Activated CD4-positive, alpha-beta T cell treated with anti-CD3 and anti-CD28 coated beads, Interleukin-2, amount 50 U/mL, for 1 hour (primary cell): ENCODE measurements at places on chromosomes 5 and 9.

DNA sequence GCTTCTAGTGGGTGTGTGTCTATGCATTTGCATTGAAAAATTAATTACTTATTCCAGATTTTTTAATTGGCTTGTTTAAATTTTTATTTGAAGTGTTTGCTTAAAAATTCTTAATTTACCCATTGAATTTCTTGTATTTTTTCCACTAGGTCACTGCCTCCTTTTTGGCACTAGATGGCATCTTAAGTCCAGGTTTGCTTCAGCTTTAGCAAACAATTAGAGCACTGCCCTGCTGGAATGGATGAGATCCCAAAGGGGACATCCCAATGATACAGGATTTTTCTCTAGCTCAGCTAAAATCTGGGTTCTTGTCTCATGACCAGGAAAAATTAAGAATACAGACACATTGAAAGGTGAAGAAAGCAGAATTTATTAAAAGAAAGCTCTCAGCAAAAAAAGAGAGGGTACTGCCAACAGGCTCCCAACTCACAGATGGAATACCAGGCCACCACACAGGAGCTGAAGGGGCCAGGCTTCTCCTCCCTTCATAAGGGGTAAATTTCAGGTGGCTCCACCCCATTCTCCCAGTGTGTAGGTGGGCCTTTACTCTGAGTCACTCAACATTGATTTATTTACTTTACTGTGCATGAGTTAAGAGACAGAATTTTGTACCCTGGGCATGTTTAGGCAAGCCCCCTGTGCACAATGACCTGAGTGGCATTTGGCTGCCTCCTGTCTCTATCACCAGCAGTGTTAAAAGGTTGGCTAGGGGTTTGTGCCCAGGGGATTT is 532.4 kb downstream of the ANXA1 start:
- DNase-seq, result no peak

DNA sequence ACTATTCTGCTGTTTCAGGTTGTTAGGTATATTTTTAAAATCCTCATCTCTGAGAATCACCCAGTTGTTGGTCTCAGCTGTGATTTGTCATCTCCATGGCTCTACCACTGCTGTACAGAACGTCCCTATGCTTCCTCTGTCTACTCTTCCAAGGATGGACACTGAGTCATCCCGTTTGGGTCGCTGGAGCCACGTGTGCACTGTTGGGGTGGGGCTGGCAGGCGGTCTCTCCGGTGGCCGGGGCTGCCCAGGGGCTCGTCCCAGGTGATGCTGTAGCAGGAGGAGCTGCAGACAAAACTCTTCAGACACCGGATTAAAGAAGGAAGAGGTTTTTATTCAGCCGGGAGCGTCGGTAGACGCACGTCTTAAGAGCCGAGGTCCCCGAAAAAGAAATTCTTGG is 16.9 kb downstream of the LCN9 start:
- no peak for DNase-seq

DNA sequence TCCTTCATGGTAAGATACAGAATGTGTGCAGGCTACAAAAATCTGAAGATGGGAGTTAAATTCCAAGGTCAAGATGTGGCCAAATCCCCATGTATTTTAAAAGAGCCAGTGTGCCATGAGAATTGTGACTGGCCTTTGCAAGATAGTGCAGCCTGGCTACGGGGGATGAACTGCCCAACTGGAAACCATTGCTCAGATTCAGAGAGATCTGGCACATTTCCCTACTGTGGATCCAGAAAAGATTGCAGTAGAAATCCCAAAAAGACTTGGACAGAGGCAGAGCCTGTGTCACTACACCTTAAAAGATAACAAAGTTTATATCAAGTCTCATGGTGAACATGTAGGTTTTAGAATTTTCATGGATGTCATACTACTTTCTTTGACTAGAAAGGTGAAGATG is 26.2 kb downstream of the SLC12A2 start:
- no peak for DNase-seq

DNA sequence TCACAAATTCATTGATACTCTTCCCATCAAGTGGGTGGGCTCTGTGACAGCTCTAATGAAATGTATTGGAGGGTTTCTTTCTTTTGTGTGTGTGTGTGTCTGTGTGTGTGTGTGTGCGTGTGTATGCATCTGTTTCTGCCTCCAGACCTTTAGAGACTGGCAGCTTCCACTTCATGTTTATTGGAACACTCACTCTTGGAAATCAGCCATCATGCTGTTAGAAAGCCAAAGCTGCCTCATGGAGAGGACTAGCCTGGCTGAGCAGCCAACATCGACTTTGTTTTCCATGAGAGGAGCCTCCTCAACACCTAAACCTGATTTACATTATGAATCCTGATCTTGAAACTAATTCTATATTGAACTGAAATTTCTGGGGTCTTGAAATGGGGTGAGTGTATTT is 128.5 kb upstream of the FAM174A start:
- no peak for DNase-seq

DNA sequence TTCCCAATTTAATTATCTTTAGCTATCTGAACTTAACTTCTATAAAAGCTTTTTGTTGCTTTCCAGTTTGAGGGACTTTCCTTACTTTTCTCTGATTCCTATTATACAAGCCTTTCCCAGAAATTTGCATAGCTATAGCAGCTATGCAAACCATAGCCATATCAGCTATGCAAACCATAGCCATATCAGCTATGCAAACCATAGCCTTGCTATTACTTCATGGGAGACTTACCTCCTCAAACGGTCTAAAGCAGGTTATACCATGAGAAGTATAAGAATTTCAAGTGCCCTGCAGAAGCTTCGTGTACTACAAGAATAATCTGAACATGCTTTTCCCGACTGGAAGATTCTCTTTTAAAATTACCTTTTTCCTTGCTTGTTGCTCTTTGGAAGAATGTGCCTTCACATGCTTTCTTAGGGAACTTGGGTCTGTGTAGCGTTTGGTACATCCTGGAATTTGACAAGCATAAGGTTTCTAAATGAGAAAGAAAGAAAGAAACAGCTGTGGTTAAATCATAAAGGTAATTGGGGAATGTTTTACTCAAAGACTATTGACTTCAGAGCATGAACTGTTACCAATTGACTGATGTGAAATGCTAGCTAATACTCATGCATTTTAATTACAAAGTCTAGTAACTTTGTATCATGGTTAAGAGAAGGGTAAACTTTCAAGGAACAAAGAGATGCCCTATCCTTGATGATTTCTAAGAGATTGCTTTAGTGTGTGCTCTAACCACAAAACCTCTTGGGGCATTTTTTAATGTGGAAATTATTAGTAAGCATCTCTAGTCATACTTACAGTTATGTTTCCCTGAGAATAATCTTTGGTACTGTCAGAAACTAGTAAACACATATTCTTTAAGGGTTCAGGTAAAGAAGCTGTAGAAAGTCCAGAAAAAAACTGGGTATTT is 367.6 kb downstream of the GLIS3 start:
- DNase-seq, result no peak

GRCh38 chr5:143775258-143775657 is 36.7 kb upstream of the HMHB1 start:
- no peak for DNase-seq

DNA sequence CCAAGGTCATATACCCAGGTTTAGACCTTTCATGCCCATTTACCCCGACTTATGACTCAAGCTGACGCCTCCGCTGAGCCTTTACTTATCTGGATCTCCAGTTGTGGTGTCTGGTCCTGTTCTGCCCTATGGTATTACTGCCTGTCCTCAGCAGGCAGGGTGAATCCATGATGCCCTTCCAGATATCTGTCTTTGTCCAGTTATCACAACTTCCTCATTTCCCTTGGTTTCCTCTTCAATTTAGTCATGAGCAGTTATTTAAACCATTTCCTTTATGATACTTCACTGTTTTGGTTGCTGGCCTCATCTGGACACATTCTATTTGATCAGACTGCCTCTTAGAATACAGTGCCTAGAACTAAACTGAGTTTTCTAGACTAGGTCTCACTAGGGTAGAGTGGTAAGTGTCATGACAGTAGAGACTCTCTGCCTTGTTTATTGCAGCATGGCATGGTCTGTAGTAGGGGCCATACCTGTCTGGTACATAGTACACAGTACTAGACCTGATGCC is 93.3 kb downstream of the MELK start:
- DNase-seq, result no peak

- DNase-seq, result no peak
Measured at GRCh38 chr9:18045326-18045725, 428.6 kb upstream of the ADAMTSL1 start.

DNA sequence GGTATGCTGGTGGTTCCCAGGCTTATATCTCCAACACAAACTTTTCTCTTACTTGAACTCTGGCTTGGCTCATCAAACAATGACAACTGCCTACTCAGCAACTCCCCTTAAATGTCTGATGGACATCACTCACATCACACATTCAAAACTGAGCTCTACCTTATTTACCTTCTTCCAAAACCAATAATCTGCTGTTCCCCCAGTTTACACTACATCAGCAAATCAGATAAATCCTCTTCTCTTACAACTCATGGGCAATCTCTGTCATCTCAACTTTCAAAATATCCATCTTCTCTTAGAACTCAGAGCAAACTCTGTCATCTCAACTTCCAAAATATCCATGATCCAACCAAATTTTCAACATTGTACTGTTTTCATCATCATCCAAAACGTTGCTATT is 2347.9 kb upstream of the ACO1 start:
- no peak for DNase-seq

DNA sequence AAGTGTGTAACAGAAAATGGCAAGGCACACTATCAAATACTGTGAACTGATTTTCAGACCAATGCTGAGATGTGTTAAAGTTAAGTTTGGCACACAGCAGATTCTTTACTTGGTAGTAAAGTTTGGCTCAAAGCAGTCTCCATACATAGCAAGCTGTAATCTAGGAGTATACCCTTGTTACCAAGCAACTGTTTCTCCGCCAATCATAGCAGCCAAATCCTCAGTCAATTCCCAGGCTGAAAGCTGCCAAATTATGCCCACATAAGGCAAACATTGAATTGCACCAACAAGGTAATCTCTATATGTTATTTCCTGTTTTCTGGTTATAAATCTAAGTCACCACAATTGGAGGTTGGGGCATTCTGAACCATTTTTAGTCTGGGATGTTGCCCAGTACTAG is 345.7 kb downstream of the DEPDC1B start:
- no peak for DNase-seq

GRCh38 chr9:95273369-95274022 is 44.0 kb downstream of the FANCC start:
- DNase-seq, result no peak

DNA sequence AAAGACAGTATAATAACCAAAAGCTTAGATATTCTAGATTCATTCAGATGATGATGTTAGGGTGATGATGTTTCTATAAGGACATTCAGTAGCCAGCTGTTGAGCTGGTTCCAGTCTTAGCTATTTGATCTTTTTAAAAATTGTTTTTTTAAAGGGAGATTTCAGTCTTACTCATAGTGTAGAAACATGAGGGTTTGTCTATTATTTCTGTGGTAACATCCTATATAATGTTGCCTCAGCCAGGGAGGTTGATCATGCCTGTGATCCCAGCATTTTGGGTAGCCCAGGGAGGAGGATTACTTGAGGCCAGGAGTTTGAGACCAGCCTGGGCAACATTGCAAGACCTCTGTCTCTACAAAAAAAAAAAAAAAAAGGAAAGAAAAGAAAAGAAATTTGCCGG is 167.8 kb downstream of the DOCK2 start:
- DNase-seq, result no peak

- DNase-seq, result no peak
Measured at GRCh38 chr9:89243296-89244061, 64.9 kb upstream of the SHC3 start.

GRCh38 chr5:148382961-148383360 is 797 bp upstream of the FBXO38 start:
- no peak for DNase-seq

GRCh38 chr5:56389261-56389660 is 156.1 kb upstream of the ANKRD55 start:
- no peak for DNase-seq

GRCh38 chr5:139371482-139372435 is 11.3 kb downstream of the SLC23A1 start:
- DNase-seq, result no peak

DNA sequence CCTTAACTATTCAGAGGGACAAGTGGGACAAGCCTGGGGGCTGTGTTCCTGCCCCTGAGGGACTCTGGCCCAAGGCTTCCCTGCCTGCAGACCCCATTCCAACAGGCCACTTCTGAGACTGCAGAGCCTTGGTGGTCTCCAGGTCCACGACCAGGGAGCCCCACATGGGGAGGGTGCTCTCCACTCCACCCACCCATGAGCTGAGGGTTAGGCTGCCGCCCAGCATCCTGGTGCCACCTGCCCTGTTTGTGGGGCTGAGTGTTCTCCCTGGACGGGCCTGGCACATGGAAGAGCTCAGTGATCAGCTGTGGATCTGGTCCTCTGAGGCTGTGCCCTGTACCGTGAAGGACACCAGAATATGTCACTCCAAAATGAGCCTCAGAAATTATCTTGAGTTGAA is 2.5 kb upstream of the ABO start:
- DNase-seq, result no peak

DNA sequence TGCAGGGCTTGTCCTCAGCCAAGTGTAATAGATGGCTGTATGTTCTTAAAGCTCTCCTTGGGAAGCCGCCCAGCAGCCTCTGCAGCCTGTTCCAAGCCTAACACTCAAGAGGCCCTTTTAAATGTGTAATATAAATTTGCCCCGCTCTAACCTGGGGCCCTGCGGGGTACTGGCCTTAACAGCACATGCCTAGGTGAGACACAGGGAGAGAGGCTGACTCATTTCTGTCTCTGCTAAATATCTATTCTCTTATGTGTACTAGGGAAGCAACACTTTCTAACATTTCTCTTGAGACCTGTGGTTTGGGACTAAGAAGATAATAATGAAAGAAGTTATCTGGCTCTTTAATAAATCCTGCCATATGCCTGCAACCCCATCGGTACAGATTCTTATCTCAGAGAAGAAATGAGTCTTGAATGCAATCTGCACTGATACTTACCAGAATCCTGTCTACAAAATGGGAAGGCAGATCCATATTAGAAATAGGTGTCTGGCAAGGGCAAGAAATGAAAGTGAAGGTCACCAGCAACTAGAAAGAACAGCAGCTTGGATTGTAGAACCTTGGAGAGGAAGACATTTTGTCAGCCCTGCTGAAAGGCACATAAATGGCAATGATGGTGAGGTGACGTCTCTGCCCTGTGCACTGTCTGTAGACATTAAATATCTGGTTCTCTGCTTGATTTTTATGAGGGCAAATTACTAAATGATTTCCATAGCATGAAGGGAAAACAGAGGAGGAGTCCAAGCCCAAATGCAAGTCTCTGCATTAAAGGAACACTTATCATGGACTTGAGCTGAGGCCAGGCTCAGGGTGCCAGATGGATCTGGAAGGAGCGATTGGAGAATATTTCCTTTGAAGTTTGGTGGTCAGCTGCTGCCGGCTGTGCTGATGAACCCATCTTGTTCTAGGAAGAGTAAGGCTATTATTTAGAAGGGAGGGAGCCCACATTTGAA is 14.5 kb upstream of the TGFBI start:
- DNase-seq, result no peak

DNA sequence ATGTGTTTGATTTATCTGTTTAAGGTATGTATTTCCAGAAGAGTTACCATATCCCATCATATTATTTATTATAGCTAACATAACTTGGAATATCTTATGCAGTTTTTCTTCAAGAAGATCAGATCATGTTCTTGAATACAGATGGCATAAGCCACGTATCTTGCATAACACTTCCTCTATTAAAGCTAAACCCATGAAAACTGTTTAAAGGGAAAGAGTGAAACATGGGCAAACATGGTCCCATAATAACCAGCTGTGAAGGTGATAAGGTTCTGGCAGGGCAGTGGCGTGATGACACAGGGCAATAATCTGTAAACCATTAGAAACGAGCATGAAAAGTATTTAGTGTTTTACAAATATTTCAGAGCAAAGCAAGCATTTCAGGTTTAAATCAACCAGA is 34.2 kb downstream of the EFNA5 start:
- no peak for DNase-seq
